Activated CD4-positive, CD25-positive, alpha-beta regulatory T cell (primary cell): ENCODE measurements at places on chromosomes 16 and 17.

DNA sequence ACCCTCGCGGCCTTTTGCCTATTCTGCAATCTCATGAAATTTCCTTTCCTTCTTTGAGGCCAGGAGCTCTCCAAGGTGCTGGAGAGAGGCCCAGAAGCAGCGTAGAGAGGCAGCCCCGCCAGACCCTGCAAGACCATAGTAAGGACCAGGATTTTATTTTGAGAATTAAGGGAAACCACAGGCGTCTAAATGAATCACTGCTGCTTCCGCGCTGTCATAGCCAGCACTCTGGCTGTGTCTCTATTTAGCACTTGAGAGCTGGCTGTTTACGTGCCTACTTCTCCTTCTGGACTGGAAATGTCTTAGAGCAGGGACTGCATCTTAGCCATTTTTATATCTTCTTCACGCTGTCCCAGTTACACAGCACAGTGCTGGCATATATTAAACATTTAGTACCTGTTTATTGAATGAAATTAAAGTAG is 37.6 kb upstream of the PIRT start:
- DNase-seq, result no peak

GRCh38 chr16:1019231-1020090 is 37.9 kb downstream of the SOX8 start:
- DNase-seq, result no peak

- no peak for DNase-seq
Measured at GRCh38 chr17:42695500-42695899, 13.2 kb downstream of the CNTNAP1 start.

- DNase-seq, result no peak
Measured at GRCh38 chr17:48961516-48962233, 6.7 kb downstream of the GIP start.

DNA sequence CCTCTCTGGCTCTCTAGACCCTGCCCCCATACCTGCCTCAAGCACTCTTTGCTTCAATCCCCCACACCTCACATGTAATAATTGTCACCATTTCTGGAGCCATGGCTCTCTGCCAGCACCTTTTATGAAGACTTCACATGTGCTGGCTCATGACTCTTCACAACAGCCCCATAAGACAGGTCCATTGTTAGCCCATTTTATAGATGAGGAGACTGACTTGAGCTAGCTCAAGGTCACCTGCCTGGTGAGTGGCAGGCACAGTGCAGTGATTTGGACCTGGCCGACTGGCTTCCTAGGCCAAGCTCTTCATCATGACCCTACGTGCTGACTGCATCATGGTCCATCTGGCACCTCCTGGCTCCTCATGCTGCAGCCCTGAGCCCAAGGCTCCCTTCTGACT is 25.0 kb downstream of the FAM20A start:
- DNase-seq, result no peak
